ENCODE measurements at places on chromosomes 7 and 10. TPM values are rescaled to one million over a fixed set of nuclear protein-coding genes. Genes with fewer than 3 reads are reported as not detected.
A peak's percentile ranks its signal among the peaks of the same experiment; 100 is the strongest.

Gene DIP2C
- 0.39 TPM for total RNA-seq

Gene KCNH2
- not detected for total RNA-seq

Gene VPS37D
- 0.16 TPM for total RNA-seq

Gene HDAC9
- total RNA-seq: 1.4 TPM

Gene SMO
- total RNA-seq: not detected

Gene NEURL1
- 1.1 TPM for total RNA-seq

Gene FAM131B
- total RNA-seq: 2.4 TPM

- DNase-seq: no peak
- H3K27ac ChIP-seq: no peak overlapping the region
- H3K4me3 ChIP-seq: no peak overlapping the region
- peaks cover 11% of the 10 kb centered on the region for H3K4me1 ChIP-seq
These were observed 62.6 kb downstream of the EXOC4 start for GRCh38 chr7:133315332-133316040.

- H3K36me3 ChIP-seq: no peaks in the 10 kb centered on the region
- DNase-seq: no peak
- H3K4me3 ChIP-seq: no peak overlapping the region
- H3K4me1 ChIP-seq: no peaks in the 10 kb centered on the region
These were observed 83.9 kb upstream of the SMIM30 start for GRCh38 chr7:113202284-113202683.

DNA sequence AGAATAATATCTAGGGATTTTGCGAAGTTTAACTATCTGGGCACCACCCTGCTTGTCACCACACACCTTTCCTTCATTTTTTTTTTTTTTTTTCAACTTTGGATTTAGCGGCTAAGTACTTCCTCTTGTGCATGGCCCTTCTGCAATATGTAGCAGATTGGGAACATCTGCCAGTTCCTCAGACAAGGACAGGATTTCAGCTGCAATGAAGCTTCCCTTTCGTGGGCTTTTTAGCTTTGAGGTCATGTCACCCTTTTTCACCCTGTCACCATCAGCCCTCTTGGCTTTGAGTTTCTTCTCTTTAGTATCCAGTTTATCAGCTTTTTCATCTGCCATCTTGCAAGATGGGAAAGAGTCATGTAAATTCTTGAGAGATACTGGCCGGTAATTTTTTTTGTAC, 81.6 kb upstream of the ETV1 start:
- no peak overlapping the region for H3K4me3 ChIP-seq
- no peaks in the 10 kb centered on the region for H3K27me3 ChIP-seq
- H3K27ac ChIP-seq: no peak overlapping the region

DNA sequence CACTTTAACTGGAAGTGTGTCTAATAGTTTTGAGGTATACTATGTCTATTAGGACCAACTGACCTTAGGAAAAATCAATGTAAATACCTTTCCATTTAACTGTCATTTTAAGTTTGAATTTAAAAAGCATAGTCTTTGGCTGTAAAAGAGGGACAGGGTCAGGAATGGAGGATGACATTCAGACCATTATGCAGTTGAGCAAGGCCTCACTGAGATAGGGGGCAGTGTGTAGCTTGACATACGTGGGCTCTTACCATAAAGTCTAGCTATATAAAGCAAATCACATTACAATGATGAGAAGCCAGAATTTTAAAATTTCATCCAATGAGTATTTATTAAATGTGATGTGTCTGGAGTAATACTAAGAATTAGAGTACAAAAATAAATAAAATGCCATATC, 17.9 kb downstream of the PALS2 start:
- no peaks in the 10 kb centered on the region for H3K27me3 ChIP-seq
- peaks cover 6% of the 10 kb centered on the region for H3K4me1 ChIP-seq
- H3K27ac ChIP-seq: no peak overlapping the region
- no peaks in the 10 kb centered on the region for H3K36me3 ChIP-seq
- DNase-seq: no peak

DNA sequence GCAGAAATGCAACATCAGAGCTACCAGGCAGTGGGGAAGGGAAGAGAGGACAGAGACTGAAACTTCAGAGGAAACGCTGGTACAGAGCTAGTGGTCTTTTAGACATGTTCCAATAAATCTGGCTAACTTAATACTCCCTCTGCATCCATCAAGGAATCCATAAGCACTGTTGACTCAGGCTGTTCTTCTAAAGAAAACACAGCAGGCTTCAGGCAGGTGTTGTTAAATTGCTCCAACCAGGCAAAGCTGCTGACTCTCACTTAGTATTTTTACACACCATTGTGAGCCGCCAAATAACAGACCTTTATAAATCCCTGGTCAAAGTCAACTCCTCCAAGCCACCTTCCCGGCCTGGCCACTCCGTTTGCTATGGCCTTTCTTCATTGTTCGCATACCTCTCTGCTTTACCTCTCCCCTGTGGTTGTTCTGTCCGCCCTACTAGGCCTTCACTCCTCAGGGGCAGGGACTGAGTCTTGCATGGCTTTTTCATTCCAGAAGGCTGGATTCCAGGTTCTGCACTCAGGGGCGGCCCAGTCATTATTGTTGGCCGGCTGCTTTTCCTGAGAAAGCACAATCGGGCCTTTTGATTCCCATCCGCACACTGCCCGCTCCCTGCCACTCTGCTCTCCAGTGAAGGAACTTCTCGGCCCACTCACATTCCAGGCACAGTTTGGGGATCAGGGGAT, 18.4 kb downstream of the CREB3L2 start:
- H3K36me3 ChIP-seq: peaks cover 29% of the 10 kb centered on the region
- DNase-seq: no peak
- no peaks in the 10 kb centered on the region for H3K27me3 ChIP-seq
- no peak overlapping the region for H3K27ac ChIP-seq

DNA sequence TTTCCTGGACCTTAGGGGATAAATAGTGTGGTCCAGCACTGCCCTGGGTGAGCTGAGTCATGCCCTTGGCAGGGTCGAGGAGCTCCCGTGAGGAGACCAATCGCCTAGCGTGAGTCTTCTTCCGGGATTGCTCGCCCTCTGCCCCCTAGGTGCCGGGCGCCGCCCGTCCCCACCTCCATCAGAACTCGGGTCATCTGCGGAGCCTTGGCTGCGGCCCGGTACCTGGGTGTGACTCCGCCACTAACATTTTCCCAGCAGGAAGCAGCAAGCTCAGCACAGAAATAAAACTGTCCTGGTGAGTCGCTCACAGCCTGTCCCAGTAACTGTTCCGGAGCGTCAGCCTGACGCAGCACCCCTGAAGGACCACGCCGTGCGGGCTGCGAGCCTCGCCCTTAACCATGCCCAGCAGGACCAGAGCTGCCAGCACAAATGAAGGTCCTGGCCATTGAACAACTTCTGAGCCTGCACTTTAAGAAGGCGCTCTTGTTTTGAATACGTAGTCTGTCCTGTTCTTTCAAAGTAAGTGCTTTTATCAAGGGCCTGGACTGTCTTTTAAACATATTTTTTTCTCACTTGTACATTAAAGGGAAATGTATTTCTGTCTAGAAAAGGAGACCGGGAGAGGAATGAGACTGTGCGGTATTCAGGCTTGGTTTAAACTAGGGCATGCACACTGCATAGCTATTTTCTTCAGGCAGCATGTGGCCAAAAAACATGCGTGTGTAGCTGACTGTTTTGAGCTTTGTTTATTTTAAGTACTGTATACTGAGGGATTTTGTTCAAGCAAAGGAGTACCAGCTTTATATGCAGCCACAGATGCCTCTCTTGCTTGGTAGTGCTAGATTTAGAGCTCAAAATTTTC, 136.7 kb downstream of the HECW1 start:
- no peak for DNase-seq
- no peaks in the 10 kb centered on the region for H3K27me3 ChIP-seq
- no peak overlapping the region for H3K4me3 ChIP-seq
- no peaks in the 10 kb centered on the region for H3K4me1 ChIP-seq
- H3K27ac ChIP-seq: no peak overlapping the region
- H3K36me3 ChIP-seq: no peaks in the 10 kb centered on the region

DNA sequence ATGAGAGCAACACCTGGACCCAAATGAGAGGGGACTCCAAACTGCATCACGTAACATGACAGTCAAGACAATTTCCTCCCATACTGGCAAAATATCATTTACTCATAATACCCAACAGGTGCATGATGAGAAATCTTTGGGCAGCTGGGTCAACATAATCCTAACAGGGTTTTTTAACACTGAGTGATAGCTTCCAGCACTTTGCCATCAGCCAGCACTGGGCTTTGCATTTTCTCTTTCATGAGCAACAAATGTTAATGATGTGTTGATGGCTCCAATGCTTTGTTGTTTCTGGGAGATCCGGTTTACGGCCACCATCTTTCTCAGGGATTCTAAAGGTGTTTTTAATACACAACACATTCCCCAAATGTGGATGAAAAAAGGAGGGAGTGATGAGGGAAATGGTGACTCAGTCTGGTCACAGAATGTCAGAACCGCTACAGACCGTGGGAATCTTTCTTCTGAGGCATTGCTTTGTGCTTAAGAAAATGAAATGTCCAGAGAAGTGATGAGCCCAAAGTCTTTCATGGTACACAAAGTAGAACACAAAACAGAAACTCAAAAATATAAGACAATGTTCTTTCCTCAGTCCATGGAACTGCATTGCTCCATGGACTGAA, 705.7 kb upstream of the IGFBP3 start:
- H3K36me3 ChIP-seq: no peaks in the 10 kb centered on the region
- H3K4me1 ChIP-seq: no peaks in the 10 kb centered on the region
- no peak overlapping the region for H3K27ac ChIP-seq
- no peaks in the 10 kb centered on the region for H3K27me3 ChIP-seq
- H3K4me3 ChIP-seq: no peak overlapping the region
- no peak for DNase-seq

GRCh38 chr7:22320416-22320815, 36.5 kb downstream of the RAPGEF5 start:
- no peak for DNase-seq
- no peak overlapping the region for H3K27ac ChIP-seq
- H3K27me3 ChIP-seq: peaks cover 8% of the 10 kb centered on the region
- H3K4me3 ChIP-seq: no peak overlapping the region
- no peaks in the 10 kb centered on the region for H3K36me3 ChIP-seq

DNA sequence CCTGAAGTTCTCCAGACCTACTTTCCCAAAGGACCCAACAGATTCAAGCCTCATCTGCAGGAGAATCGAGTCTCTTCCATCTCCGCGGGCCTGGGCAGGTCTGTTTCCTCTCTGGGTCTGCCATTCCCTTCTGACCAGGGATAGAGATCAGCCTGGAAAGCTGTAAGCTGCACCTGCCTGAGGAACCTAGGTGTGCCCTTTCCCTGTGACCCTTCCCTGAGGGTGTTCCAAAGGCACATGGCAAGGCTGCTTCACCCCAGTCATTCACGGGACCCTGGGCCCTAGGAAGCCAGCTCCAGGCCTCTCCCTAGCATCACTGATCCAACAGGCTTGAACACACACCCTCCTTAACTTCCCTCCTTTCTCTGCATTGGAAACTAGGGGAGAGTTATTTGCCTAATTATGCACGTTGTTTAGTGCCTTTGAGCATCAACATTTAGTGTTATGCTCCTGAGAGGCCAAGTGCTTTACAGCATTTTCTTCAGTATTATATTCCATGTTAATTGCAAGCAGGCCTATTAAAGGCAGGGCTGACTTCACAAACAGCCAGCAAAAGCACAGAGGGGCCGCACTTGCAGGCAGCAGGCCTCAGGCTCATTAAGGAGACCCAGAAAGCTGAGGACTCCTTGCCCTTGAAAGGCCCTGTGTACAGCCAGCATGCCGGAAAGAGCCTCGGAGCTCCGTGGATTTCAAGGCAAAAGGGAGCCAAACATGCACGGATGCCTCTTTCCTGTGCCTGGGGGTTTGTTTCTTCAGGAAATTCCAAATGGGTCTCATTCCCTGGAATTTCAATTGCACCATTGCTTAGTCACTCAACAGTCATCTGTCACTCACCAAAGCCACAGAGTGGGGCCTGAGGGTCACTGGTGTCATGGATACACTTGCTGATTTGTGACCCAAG, 91.0 kb upstream of the FAM20C start:
- peak; percentile 18 for DNase-seq
- no peaks in the 10 kb centered on the region for H3K36me3 ChIP-seq
- no peaks in the 10 kb centered on the region for H3K4me1 ChIP-seq
- H3K27me3 ChIP-seq: peaks cover 4% of the 10 kb centered on the region
- H3K4me3 ChIP-seq: no peak overlapping the region

DNA sequence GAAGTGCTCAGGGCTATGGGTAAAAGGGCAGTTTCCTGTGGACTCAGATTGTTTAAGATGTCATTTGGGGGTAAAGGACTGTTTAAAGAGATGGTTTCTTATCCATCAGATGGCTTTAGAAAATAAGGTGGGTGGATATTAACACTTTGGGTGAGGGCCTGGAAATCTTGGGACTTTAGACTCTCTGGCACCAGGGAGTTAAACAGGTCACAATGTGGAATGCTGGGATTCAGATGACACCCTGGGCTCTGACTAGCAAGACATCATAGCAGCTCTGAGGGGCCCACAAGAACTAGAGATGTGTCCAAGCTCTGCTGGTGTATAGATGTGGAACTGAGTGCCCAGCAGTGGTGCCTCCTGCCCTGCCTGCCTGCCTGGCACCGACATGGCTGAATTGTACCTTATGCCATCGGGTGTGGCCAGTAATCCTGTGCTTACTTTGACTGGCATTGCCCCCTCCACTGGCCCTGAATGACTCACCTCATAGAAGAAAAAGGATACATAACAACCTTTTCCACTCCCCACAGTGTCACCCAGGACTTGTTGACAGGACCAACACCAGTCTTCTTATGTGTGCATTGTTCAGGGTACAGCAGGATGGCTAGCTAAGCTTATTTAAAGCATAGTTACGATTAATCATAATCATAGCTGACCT, 100.0 kb upstream of the PRR15 start:
- H3K36me3 ChIP-seq: no peaks in the 10 kb centered on the region
- no peak overlapping the region for H3K27ac ChIP-seq
- no peaks in the 10 kb centered on the region for H3K27me3 ChIP-seq
- no peak overlapping the region for H3K4me3 ChIP-seq
- no peaks in the 10 kb centered on the region for H3K4me1 ChIP-seq
- DNase-seq: no peak

DNA sequence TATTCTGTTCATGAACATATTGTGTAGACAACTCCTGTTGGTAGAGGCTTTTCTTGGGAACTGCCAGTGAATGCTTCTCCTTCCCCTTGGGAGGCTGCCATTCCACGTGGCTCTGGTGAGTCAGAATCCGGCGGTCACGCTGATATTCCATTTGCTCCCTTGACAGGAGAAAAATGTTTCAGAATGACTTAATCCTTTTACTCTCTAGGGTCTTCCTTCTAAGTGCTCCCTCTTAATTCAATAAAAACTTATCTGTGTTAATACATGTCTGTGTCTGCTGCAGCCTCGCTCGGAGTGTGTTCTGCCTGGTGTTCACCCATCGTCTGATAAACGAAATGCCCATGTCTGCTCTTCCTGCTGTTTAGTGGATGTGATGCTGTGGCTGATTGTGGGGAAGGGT, 278.6 kb downstream of the ARHGAP12 start:
- no peak overlapping the region for H3K4me3 ChIP-seq
- H3K27ac ChIP-seq: no peak overlapping the region
- no peak for DNase-seq
- no peaks in the 10 kb centered on the region for H3K36me3 ChIP-seq

DNA sequence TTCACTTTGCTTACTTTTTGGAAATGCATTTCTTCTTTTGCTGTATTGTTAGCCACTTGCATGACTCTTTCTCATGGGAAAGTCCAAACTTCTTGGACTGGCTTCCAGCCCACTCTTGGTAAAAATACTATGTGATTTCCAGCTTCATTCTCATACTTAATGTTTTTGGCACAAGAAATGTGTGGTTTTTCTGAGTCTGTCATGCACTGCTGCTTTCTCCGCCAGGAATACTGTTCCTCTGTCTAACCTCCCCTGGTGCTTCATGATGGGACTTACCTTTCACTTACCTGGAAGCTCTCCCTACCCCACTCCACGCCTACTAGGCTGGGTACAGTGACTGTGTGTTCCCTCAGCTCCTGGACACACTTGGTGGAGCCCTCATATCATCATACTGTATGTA, 18.7 kb downstream of the MGAM2 start:
- H3K27me3 ChIP-seq: no peaks in the 10 kb centered on the region
- H3K4me3 ChIP-seq: no peak overlapping the region
- H3K4me1 ChIP-seq: no peaks in the 10 kb centered on the region
- H3K27ac ChIP-seq: no peak overlapping the region
- DNase-seq: no peak
- H3K36me3 ChIP-seq: no peaks in the 10 kb centered on the region
